ENCODE measurements at places on chromosomes 16 and 17.
A peak's percentile ranks its signal among the peaks of the same experiment; 100 is the strongest.

- peak; percentile 68 for DNase-seq
Measured at GRCh38 chr17:10772425-10773380, 31.2 kb downstream of the TMEM238L start.

- no peak for DNase-seq
Measured at GRCh38 chr17:78609191-78609641, 32.0 kb upstream of the DNAH17 start.

- DNase-seq = no peak
Measured at GRCh38 chr16:56278196-56278855, 87.0 kb downstream of the GNAO1 start.

GRCh38 chr16:66337463-66338188 lies 28.9 kb upstream of the CDH5 start:
- no peak for DNase-seq

GRCh38 chr16:85888405-85889331 lies 10.3 kb upstream of the IRF8 start:
- DNase-seq = no peak
